ENCODE measurements at places on chromosomes 6 and 20.

DNA sequence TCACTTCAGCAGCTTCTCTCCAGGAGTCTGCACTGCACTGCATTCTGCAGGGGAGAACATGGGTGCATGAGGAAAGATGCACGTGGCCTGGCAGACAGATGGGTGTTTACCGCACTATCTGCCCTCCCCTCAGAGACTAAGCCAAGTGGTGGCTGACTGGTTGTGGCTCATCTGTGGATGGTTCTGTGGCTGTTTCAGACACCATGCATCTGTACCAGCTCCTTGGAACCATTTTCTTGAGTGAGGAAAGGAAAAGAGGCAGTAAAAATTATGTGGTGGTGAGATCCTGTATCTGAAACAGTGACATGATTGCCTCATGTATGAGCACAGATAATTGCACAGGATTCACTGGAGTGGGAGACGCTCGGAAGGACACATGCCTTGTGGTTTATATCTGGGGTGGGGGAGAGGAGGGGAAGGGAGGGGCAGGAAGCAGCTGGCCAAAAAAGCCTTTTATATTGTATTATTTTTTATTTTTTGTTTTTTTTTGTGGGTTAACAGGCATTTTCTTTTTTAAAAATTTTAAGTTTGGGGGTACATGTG, 161.7 kb downstream of the ERMARD start:
- no peak for DNase-seq

DNA sequence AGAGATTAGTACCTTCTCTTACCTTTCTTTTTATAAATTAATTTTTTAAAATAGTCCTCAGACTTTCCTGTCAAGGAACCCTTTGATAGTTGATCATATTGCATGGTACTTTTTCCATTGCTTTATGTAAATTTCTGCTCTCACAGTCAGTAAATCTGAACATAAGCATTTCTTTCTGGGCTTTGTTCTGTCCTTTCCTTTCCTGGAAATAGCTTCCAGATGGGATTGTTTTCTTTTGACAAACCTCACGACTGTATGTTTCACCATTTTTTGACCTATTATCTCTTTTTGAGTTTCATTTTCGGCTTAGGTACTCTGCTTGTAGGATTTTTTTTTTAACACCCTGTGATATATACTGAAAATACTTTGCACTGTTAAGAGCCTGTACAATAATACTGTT, 32.6 kb downstream of the UTRN start:
- no peak for DNase-seq

DNA sequence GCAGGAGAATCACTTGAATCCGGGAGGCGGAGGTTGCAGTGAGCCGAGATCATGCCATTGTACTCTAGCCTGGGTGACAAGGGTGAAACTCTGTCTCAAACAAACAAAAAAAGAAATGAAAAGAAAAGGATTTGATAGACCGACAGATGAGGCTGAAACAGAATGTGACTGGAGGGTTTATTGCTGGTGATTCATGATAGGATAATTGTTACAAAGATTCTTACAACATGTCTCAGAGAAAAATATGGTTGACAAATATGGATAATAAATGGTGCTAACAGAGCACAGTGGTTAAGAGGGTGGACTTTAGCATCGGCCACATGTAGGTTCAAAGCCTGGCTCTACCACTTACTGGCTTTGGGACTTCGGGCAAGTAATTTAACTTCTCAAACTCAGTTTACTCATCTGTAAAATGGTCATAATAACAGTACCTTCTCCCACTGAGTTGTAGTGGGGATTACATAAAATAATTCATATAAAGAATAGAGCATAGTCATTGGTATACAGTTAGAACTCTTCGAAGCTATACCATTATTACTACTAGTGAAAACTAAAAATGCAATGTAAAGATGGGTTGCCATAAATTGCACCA, 131.9 kb downstream of the MAP3K7 start:
- DNase-seq = no peak

DNA sequence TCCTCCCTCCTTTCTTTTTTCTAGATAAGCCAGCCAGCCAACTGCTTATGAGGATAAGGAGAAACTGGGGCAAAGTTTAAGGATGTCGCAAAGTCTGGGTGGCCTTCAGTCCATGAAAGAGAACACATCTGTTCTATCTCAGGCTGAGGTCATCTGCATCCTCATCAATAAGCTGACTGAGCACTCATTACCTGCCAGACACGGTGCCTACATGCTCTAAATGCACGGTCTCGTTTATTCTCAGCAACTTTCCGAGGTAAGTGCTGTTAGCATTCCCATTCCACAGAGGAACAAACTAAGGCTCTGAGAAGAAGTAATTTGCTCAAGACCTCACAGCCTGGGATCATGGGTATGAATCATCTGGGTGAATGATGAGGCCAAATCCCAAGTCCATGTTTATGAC, 133.1 kb downstream of the BCAS1 start:
- no peak for DNase-seq

- DNase-seq = no peak
Observed at GRCh38 chr6:108716801-108717791, 131.1 kb upstream of the ARMC2 start.

DNA sequence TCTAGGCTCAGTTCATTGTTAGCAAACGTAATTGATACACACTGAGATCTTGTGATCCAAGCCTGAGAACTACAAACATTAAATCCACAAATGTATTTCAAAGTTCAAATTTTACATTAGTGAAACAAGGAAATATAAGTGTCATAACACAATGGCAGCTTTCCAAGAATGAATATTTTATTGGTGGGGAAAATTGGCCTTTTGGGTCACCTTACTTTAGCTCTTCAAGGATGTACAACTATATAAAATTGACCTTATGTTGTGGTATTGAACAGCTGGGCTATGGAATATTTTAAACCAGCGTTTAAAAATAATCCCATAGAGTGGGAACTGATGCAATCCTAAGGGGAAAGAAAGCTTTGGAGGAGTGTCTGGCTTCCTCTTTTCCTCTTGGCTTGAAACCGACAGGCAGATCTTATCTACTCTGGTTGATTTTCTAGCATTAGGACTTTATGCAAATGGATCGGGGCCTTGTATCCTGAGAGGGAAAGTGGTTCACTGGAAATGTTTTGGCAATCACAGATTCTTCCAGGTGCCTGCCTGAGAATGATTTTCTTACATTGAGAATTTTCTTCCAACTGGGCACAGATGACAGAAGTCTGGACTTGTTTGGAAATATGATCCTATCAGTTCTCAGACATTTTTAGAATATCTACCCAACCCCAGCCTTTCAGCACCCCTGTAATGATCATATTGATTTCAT, 184.8 kb upstream of the ECI2 start:
- no peak for DNase-seq

GRCh38 chr6:168186438-168186837, 107.4 kb upstream of the FRMD1 start:
- DNase-seq = no peak

- no peak for DNase-seq
Observed at GRCh38 chr6:2578767-2579166, 172.0 kb downstream of the MYLK4 start.

DNA sequence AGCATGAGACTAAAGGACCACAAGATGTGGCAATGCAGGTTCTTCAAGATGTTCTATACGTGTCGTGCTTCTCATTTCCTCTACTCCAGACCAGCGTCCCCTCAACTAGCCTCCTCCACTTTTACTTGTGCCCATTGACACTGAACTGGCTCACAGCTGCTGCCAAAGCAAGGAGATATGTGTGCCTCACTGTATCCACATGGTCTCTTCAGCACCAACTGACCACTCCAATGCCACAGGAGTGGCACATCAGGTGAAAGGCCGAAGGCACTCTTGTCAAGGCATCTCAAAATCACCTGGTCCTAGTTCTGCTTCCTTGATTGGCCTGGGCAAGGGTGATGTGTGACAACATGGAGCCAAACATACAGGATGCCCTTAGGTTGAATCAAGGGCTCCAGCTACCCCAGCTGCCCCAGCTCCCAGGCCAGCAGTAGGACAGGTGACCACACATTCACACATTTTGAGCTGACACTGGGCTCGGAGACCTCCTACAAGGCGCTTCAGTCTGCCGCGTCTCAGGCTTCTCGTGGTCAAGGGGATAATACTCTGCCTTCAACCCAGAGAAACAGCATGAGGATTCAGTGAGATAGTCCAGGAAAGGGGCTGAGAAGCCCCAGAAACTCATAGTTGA, 205.2 kb upstream of the CDH4 start:
- no peak for DNase-seq

DNA sequence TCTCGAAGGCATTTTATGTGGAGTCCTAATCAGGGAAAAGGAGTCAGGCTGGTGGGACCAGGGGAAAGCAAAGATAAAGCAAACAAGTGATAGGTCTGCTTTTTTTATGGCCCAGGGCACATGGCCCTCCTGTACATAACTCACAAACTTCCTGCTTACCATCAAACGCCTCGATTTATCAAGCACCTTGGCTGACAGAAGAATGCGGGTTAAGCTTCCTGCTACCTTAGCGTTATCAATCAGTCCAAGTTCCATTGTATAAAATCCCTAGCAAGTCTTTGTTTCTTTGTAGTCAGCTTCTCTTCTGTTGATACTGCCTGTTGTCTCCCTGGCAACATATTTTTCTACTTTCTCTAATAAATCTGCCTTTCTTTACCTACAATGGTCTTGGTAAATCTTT, 4.1 kb upstream of the TRIM27 start:
- DNase-seq = no peak

DNA sequence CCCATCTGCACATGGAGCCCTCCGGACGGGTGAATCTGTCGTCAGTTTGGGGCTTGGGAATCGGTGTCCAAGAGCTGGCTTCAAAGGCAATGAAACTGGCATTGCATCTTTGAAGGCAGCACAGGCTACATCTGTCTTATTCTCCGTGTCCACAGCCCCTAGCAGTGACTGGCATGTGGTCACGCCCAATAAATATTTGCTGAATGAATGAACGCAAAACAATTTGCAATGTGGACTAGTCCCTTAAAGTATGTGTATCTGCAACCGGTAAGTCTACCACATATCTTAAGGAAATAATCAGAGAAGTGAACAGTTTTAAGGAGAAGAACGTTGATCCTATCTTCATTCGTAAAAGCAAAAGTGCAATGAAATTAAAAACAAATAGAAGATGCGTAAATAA, 8.0 kb upstream of the PMEPA1 start:
- no peak for DNase-seq

DNA sequence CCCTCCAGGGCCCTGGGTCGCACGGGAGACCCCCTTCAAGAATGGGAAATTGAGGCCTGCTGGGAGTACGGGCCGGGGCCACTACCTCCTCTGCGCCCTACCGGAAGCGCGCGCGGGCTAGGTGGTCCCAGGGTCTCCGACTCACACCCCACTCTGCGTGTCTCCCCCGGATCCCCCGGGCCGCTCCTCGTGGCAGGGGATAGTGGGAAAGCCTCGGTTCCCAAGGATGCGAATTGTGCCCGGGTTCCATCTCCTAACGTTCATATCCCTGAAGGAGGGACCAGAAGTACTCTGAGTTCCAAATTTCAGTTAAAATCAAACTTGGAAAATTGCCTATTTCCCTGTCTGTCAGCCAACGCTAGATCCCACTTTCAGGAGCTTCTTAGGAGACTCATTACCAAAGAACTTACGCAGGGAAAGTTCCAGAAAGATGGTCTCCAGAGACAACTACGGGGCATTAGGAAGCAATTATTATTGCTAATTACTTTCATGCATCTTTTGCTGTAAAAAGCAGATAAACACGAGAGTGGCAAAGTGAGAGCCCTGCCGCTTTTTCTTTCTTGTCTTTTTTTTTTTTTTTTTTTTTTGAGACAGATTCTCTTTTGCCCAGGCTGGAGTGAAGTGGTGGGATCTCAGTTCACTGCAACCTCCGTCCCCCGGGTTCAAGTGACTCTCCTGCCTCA, 858 bp downstream of the FAM83D start:
- DNase-seq = no peak

DNA sequence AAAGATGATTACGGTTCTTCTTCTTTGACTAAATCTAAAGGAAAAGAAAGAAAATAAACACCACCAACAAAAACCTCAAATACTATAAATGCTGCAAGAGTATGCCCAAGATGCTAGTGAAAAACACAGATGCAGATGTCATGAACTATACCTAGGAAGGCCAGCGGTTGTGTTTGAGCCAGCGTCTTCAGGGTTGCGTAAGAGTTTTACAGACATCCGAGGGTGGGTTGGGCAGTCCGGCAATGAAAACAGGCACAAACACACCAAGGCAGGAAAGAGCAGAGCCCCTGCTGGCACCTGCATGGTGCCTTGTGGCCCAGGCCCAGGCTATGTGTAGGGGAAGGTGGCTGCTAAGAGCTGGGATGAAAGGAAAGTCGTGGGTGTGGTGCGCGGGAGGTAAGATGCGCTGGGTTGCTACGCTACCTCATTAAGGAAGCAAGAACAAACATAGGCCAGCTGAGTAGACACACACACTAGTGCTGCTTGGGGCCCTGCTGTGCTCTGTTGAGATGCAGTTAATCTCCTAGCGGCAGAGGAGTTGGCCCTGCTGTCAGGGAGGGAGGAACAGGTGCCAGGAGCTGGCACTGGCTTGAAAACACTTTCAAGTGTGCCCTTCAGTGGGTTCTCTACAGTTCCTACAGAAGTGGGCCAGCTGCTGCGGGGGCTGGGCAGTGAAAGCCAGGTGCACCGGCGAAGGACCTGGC, 170.2 kb upstream of the PLN start:
- DNase-seq = no peak

- no peak for DNase-seq
Observed at GRCh38 chr6:55494411-55494810, 84.6 kb downstream of the HMGCLL1 start.

GRCh38 chr6:14384175-14384949, 266.8 kb downstream of the CD83 start:
- DNase-seq = no peak
